Mesenchymal stem cell (in vitro differentiated cells and primary cell): ENCODE measurements at places on chromosomes 1 and 21.

DNA sequence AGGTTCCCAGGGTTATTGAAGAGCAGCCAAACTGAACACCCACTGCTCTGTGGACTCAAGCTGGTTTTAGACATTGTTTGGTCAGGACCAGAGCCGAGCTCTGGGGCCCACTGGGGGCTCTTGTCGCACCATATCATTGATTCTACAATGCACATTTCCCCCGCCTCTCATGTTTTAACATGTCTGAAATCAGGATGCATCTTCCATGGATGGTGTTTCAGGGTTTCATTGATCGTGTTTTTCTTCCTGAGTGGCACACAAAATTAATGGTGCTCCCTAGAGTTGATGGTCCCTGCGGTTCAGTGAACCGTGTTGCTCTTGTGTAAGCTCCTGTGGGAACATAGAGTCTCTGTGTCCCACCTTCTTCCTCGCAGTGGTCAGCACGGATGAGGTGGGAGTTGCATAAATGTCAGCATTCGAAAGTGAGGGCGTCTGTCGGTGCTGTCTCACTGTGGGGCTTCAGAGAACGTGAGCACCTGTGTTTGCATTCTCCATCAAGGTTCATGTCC, 38.3 kb downstream of the GALNT2 start:
- H3K4me3 ChIP-seq: no peak overlapping the region
- H3K27ac ChIP-seq: peak overlapping the region; percentile 84
- no peaks in the 10 kb centered on the region for H3K36me3 ChIP-seq
- DNase-seq: no peak

DNA sequence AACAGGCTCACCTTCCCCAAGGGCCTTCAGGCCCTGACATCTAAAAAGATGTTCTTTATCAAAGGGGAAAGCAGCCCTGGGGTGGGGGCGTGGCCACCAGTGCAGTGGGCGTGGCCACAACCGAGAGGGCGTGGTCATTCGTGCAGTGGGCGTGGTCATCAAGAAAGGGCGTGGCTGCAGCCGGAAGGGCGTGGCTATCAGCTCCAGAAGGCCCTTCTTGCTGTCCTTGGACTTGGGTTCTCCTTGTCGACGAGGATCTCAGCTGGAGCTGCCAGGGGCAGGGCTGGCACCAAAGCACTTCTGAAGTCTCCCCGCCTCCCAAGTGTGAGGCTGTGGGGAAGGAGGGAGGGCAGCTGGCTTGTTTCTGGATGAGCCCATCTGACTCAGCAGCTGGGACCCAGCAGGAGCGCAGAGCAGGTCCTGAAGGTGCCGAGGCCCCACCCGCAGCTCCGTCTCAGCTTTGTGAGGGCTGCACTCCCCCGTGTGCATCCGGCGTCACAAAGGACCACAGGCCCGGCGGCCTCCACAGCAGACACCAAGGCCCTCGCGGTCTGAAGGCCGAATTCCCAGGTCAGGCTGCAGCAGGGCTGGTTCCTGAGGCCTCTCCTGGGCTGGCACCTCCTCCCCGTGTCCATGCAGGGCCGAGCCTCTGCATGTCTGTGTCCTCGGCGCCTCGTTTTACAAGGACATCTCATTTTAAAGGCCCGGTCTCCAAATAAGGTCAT, 12.8 kb downstream of the PDE9A start:
- no peak for DNase-seq
- H3K4me1 ChIP-seq: peaks cover 8% of the 10 kb centered on the region
- H3K36me3 ChIP-seq: peaks cover 33% of the 10 kb centered on the region
- peaks cover 49% of the 10 kb centered on the region for H3K27me3 ChIP-seq

- H3K27me3 ChIP-seq: no peaks in the 10 kb centered on the region
- no peaks in the 10 kb centered on the region for H3K36me3 ChIP-seq
Measured at GRCh38 chr21:28154121-28154520, 838.6 kb downstream of the LTN1 start.

DNA sequence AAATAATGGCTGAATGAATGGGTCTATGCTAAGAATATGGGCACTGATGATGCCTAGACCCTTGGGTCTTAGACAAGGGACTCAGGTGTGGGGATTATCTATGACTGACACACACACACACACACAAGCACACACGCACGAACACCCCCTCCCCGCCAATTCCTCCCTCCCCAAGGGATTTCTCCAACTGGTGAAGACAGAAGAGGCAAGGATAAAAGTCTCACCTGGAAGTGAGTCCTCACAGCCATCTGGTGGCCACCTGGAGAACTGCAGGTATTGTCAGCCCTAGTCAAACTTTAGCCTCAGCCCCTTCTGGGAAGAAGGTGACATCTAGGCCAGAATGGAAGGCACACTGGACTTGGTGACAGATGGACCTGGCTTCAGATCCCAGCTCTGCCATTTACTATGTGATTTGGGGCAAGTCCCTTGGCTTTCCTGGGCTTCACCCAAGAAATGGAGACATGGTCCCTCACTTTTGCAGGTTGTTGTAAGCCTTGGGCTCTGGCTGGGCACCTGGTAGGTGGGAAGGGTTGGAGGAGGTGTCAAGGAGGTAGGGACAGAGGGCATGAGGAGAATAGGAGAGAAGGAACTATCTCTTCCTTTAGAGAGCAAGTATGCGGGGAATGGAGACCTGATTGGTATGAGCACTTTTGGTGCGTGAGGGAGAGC, 4.0 kb upstream of the GPR3 start:
- no peaks in the 10 kb centered on the region for H3K36me3 ChIP-seq
- no peak overlapping the region for H3K4me3 ChIP-seq

- H3K36me3 ChIP-seq: no peaks in the 10 kb centered on the region
- no peak for DNase-seq
- no peaks in the 10 kb centered on the region for H3K4me1 ChIP-seq
- H3K4me3 ChIP-seq: no peak overlapping the region
Measured at GRCh38 chr1:236619398-236619797, 15.1 kb upstream of the HEATR1 start.

DNA sequence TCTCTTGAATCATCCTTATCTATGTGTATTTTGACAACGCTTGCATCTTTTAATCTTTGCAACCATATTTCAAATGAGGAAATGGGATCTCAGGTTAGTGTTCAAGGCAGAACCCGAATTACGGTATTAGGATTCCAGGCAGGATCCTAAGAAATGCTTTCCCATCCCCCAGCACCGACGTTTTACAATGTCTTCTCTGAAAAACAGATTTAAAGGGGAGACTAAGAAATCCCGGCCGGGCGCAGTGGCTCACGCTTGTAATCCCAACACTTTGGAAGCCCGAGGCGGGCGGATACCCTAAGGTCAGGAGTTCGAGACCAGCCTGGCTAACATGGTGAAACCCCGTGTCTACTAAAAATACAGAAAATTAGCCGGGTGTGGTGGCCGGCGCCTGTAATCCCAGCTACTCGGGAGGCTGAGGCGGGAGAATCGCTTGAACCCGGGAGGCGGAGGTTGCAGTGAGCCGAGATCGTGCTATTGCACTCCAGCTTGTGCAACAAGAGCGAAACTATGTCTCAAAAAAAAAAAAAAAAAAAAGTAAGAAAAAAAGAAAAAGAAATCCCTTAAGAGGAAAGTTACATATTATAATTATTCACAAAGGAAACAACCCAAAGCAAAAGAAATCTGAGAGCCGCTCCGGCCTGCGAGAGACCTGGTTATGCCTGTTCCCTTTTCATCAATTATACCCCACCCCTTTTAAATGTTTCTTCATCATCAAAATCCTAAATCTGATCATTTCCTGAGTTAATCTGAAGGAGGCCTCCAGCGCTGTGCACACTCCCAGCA, 801 bp upstream of the GORAB start:
- H3K27me3 ChIP-seq: no peaks in the 10 kb centered on the region
- H3K27ac ChIP-seq: peak overlapping the region; percentile 94
- H3K4me3 ChIP-seq: peak overlapping the region; percentile 71
- H3K4me1 ChIP-seq: no peaks in the 10 kb centered on the region
- H3K36me3 ChIP-seq: peaks cover 16% of the 10 kb centered on the region

GRCh38 chr1:84947536-84948410, 49.1 kb downstream of the MCOLN2 start:
- no peak overlapping the region for H3K4me3 ChIP-seq
- H3K4me1 ChIP-seq: peaks cover 2% of the 10 kb centered on the region
- H3K27ac ChIP-seq: no peak overlapping the region

DNA sequence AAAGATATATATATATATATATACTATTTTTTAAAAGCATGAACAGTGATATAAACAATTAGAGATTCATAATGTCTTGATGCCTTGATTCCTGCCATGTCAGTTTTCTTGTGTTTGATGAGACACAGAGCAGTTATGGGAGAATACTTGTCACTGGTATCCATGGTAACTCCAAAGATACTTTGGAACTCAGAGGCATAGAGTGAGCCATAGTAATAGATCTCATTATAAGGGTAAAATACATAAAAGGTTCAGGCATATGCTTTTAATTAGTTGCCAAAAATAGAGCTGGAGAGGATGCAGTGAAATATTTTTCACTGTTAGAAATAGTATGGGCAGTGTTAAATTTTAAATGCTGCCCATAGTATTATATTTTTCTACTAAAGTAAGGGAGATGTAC, 134.1 kb downstream of the SYT14 start:
- no peaks in the 10 kb centered on the region for H3K27me3 ChIP-seq
- H3K27ac ChIP-seq: no peak overlapping the region
- no peaks in the 10 kb centered on the region for H3K36me3 ChIP-seq
- H3K4me1 ChIP-seq: no peaks in the 10 kb centered on the region
- no peak for DNase-seq
- no peak overlapping the region for H3K4me3 ChIP-seq
